ENCODE measurements at places on chromosomes 3 and 15.

GRCh38 chr3:126515066-126515706 is 2.4 kb downstream of the UROC1 start:
- no peak for DNase-seq

- DNase-seq, result no peak
Measured at GRCh38 chr3:189170559-189170958, 1.2 kb upstream of the TPRG1 start.

- DNase-seq, result no peak
Measured at GRCh38 chr15:69868756-69869155, 229.0 kb downstream of the TLE3 start.

DNA sequence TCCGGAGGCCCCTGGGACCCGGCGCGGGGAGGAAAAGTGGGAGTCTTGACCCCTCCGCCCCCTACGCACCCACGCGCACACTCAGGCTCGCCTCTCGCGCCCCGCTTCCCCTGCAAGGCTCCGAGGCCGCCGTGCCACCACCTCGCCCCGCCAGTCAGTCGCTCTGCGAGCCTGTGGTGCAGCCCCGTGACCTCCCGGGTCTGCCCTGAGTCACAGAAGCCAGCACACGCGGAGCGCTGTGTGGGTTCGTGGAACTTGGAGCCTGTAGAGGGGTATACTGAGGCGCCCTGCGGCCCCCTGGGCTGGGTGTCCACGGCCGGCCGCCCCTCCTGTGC is 380 bp upstream of the ALS2CL start:
- DNase-seq, result no peak

DNA sequence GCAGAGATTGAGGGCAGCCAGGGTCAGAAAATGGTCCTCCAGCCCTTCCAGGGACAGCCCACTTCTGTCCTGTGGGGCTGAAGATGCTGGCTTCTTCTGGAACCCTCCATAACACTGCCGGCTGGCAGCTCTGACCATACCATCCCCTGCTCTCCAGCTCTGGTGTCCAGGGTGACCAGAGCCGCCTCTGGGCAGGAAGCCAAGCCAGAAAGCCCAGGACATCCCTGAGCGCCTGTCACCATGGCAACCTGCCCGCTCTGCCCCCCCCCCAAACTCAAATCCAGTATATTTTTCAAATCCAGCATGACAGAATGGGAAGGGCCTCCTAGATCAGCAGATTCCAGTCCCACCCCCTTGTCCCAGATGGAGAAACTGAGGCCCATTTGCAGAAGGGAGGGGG is 420 bp upstream of the TMIE start:
- no peak for DNase-seq

DNA sequence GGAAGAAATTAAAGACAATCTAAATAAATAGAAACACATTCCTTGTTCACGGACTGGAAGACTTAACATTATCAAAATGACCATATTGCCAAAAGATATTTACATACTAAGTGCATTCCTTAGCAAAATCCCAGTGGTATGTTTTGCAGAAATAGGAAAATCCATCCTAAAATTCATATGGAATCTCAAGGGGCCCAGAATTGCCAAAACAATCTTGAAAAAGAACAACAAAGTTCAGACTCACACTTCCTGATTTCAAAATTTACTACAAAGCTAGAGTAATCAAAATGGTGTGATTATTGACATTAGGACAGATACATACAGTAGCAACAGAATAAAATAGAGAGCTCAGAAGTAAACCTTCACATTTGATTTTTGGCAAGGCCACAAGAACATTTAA is 515.5 kb downstream of the OCA2 start:
- DNase-seq, result no peak

- DNase-seq, result no peak
Measured at GRCh38 chr3:64382153-64382552, 156.9 kb upstream of the PRICKLE2 start.

GRCh38 chr3:193848547-193848946 is 255.5 kb downstream of the OPA1 start:
- no peak for DNase-seq

GRCh38 chr15:86623236-86623635 is 543.6 kb downstream of the AGBL1 start:
- DNase-seq, result no peak

DNA sequence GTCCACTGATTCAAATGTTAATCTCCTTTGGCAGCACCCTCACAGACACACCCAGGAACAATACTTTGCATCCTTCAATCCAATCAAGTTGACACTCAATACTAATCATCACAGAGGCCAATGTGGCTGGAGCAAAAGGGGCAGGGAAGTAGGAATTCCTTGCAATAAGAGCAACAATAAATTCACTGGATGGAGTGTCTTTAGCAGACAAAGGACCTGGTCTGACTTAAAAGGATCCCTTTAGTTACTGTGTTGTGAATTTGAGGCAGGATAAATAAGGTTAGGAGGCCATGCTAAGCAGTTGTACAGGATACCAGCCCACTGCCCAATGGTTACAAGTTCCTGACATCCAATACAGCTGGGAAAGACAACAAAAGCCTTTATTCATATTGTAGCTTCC is 12.3 kb upstream of the GFM1 start:
- no peak for DNase-seq

DNA sequence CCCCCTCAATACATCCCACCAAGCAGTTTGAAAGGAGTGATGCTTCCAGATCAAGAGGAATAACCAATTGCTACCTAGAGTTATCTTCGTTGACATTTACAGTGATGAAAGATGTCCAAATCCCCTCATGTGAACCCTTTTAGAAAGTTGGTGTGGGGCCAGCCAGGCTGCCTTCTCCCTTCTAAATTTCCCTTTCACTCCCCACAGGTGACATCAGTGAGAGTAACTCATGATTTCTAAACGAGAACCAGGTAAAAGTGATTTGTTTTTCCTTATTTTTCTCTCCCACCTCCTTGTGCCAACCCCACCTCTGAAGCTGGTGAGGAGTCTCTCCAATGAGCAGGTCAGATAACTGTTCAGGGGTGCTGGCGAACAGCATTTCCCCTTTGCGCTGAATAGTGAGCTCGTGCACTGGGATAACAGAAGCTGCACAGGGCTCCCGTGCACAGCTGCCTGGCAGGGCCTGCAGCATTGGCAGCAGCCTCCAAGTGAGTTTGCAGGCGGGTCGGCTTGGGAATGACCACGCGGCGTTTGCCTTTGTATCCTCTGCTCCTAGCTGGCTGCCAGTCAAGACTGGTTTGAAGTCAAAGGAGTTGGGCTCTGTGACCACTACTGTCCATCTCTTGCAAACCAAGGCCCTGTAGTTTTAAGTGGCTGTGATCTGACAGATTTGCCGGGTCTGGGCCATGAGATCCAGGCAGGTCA is 70.2 kb upstream of the CORO2B start:
- no peak for DNase-seq

DNA sequence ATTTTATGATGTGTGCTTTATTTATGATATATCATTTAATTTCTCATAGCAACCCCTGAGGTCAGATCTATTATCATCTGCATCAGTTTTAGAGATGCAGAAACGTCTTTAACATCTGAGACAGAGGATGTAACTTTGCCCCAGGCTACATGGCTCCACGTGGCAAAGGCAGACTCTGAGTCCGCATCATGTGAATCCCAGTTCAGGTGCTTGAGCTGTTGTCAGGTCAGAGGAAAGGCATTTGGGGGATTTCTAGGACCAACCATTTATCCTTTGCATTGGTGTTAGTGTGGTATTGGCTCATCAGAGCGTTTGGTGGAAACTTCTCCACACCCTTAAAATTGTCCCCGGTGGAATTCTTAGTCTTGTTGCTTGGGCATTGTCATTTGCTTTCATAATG is 10.8 kb downstream of the CACNA2D3 start:
- DNase-seq, result no peak

GRCh38 chr3:72144773-72145505 is 360.0 kb upstream of the PROK2 start:
- DNase-seq, result no peak

DNA sequence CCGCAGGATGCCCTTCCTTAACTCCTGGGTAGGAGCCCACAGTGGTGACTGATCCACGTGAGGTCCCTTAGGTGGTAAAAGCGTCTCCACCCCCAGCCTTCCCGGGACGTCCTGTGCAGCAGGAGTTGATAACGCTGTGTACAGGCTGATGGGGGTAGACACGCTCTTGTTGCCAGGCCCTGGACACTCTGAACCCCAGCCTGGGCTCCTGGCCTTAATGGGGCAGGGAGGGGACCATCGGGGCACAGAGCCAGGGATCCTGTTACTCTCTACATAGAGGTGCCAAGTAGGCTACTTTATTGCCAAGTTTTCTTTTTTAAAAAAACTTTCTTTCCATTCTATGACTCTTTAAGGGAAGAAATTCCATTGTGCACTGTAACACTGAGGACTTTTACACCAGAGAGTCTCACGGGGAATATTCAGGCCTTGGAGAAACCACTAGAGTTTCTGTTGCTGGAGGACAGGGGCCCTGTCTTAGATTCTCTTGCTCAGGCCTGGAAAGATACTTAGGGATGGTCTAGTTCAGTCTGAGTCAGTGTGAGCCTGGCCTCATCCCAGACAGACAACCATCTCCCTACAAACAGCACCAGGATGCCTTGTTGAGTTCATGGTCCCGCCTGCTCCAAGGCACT is 104.3 kb upstream of the RNU6-1 start:
- DNase-seq, result no peak

DNA sequence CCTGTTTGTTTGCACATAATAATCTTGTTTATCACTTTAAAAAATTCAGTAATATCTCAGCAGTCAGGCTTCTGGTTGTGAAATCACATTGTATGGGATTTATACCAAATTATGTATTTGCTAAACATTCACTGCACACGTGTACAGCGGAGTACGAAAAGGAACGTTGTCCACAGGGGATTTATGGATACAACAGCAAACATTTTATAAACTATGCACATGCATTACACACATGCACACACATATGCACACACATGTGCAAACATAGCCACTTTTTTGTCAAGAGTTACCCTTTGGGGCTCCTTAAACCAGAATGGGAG is 150.5 kb downstream of the LRRK1 start:
- no peak for DNase-seq

All from activated naive CD8-positive, alpha-beta T cell treated with anti-CD3 and anti-CD28 coated beads, Interleukin-2, amount 50 U/mL, for 16 hours (primary cell).